Activated effector memory CD4-positive, alpha-beta T cell treated with Interleukin-2 at 50 U/mL for 16 hours (primary cell): ENCODE measurements at places on chromosomes 5 and 9.
A peak's percentile ranks its signal among the peaks of the same experiment; 100 is the strongest.

GRCh38 chr5:155735388-155735787 lies 591.6 kb upstream of the SGCD start:
- DNase-seq = no peak

DNA sequence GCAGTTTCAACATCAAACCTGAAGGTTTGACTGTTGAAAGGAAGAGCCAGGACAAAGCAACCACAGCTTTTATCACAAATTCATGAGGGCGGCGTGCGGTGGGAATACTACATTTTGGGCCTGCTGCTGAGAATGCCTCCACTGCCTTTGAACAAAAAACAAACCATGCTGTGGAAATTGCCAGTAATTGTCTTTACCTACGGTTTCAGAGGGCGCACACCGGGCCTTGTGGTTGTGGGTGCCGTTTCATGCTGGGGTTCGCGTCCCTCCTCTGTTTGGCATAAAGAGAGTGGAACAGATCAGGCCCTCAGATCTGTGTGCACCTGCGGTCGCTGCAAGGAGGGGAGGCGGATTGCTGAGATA lies 27.6 kb upstream of the TCF7 start:
- peak; percentile 61 for DNase-seq

DNA sequence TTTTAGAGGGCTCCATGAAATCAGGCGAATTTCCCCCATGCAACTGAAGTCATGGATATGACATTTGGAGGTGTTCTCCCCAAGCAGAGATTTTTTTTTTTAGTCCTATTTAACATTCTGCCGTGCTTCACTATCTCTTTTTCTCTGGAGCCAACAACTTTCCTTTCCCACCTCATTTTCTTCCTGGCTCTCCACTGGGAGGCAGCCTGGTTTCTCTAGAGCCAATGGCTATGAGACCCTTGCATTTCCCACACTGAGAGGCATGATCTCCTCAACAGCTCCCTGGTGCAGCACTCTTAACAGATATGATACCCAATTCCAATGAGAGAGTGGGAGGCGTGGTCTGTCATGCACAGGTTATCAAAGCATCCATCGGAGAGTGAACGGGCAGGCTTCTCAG lies 310.8 kb downstream of the DRD1 start:
- DNase-seq = no peak

DNA sequence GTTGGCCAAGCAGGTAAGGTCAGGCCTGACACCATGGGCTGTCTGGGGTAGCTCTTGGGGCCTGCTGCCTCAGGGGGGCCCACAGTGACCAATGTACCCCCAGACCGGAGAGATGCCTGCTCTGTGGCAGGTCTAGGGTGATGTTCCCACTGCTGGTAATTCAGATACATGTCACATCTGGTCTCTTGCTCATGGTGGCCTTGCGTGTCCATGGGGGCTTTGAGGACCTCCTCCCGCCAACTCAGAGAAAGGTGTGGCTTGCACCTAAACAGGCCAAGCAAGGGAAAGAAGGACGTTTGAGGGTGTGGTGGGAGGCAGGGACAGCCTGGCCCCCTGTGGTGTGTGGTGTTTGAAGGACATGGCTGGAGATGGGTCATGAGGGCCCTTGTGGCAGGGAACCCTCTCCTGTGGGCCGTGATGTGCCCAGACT lies 75.2 kb downstream of the PHF2 start:
- no peak for DNase-seq

DNA sequence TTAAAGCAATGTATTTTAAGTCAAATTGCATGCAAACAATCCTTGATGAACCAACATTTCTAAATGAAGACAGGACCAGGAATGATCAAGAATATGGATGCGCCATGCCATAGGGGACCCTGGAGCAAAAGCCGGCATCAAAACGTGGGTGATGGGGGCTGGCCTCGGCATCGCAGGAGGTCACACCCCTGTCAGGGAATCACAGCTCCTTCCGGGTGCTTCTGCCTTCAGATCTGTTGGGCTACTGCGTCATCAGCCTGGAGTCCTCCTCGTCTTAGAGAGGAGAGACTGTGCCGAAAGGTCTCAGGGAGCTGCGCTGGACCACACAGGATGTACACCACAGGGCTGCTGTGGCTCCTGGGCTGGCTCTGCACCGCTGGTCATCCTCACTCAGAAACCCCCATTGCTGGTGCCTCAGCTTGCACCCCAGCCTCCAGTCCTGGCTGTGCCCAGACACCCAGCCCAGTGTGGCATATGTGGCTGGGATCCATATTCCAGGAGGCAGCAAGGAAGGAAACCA lies 152.9 kb upstream of the PPP1R26 start:
- no peak for DNase-seq

DNA sequence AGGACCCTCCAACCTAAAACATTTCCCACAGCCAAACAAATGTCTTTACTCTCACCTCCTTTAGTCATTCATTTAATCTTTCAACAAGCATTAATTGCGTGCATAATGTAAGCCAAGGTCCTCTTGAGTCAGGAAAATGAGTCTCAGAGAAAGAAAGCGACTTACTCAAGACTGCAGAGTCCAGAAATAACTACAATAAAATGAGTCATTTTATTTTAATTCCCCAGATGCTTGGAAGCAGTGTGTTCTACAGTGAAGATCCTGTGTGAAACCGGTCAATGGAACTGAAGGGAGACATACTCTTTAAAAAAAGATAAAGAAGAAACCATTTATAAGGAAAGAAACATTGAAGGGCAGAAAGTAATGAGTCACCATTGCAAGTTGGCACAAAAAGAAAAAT lies 513.7 kb downstream of the CDK5RAP2 start:
- no peak for DNase-seq

DNA sequence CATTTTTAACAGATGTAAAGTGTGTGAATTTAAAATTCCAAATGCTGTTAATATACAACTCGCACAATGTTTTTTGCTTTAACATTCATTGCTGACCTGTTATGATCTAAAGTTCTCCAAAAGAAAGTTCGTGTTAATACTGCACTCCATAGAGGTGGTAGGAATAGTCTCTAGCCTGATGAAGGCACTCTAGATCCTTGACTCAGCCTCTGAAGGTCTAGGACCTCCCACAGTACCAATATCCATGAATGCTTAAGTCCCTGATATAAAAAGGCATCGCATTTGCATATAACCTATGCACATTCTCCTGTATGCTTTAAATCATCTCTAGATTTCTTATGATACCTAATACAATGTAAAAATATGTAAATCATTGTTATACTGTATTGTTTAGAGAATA lies 213.6 kb downstream of the EFNA5 start:
- no peak for DNase-seq

DNA sequence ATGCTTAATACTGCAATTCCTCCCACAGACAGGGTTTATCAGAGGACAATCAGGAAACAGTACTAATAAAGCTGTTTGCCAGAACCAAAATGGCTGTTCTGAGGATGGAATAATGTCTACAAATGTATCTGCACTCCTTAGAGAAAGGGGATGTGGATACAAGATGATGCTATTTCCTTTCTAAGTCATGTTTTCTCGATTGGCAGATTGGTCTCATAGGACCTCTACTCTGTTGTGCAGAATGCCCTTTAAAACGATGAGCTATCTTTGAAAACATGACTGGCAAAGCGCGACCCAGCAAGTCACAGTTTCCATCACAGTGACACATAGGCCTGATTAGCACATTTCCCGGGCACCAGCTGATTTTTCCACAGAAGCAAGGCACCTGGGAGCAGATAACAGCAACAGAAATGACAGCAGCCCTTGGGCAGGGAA lies 54.0 kb downstream of the AOPEP start:
- DNase-seq = no peak

- no peak for DNase-seq
These were observed 219.1 kb upstream of the NFIL3 start for GRCh38 chr9:91642771-91643170.

- DNase-seq = no peak
These were observed 609.5 kb upstream of the CLINT1 start for GRCh38 chr5:158468444-158468843.

DNA sequence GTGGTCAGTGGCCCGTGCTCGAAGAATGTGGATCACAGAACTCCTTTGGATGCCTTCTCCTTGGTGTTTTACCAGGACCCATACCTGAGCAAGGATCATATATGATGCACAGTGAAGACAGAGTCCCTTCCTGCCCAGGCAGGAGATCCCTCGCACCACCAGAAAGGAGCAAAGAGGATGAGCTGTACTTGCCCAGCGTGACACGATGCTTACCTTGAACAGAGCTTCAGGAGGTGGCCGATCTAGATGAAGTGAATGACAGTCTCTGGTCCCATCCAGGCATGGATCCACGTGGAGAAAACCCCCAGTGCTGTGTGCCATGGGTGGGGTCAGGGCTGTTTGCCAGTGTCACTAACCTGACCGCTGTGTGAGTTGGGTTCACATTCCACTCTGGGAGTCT lies 455.4 kb downstream of the GADD45G start:
- no peak for DNase-seq

- no peak for DNase-seq
These were observed 318.4 kb downstream of the ARL15 start for GRCh38 chr5:53991942-53992341.

- DNase-seq = peak; percentile 4
These were observed 74.5 kb downstream of the CDKN2A start for GRCh38 chr9:21919377-21920362.

- no peak for DNase-seq
These were observed 148.9 kb downstream of the ENC1 start for GRCh38 chr5:74491586-74491985.

DNA sequence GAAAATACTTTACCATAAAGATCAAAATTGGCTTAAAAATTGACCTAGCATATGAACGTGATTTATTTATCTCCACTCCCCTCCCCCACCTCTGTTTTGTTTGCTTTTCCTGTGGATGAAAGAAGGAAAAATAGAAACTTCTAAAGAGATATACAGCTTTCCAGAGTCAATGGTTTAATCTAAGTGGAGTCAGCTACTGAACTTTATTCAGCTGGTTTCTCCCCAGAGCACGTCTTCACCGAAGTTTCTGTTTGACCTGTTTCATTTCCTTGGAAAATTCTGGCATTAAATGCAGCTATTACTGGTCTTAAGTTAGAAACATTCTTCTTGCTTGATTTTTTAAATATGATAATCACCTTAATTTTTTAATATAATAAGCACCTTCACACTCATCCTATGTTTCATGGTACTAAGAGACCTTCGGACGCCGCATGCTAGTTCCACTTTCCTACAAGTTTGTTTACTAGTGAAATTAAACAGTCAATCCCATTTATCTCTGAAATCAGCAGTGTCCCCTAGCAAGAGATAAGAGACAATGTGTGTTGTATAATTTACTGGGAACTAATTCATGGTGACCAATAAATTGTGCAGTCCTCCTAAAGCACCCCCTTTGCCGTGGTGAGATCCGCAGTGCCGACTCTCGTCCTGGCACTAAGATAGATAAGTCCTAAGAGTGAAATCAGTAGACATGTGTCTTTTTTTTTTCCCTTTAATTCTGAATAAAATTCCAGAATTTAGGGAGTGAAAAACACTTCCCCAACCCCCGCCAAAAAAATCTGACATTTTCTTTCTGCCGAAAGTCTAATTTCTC lies 89.9 kb downstream of the ARL15 start:
- no peak for DNase-seq

- no peak for DNase-seq
These were observed 8.4 kb upstream of the PHYHD1 start for GRCh38 chr9:128912270-128912853.

DNA sequence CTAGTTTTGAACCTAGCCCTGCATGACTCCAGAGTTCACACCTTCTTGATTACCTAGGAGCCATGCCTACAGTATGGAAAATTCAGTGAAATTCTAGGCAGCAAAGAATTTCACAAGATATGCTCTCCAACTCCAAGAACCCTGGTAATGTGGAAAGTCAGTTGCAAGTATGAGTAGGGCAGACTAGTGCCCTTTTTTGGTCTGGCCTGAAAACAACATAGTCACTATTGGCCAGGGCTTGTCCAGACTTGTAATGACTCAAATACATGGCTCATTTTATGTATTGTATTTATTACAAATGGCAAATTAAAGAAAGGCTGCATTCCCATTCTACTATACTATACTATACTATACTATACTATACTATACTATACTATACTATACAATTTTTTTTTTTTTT lies 160.4 kb downstream of the ESM1 start:
- DNase-seq = no peak

- no peak for DNase-seq
These were observed 26.9 kb downstream of the INVS start for GRCh38 chr9:100125910-100126309.

- DNase-seq = no peak
These were observed 21.0 kb downstream of the DBH start for GRCh38 chr9:133657120-133657661.

DNA sequence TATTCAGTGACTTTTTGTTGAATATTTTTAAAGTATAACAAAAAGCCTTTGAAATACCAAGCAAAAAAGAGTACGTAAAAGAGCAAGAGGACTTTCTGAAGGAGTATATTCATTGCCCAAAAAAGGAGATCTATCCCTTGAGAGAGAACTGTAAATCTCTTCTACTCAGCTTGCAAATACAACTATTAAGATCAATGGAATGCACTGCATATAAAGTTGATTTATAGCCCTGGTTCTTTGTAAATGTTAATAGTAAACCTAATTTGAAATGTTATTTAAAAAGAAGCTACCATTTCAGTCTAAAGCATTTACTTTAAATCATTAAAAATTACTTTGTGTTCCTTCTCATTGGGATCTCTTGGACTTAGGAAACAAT lies 168.1 kb downstream of the PDE4D start:
- DNase-seq = no peak

GRCh38 chr5:27328480-27328879 lies 290.1 kb upstream of the CDH9 start:
- no peak for DNase-seq

- no peak for DNase-seq
These were observed 64.5 kb upstream of the ADAMTS2 start for GRCh38 chr5:179409806-179410205.

DNA sequence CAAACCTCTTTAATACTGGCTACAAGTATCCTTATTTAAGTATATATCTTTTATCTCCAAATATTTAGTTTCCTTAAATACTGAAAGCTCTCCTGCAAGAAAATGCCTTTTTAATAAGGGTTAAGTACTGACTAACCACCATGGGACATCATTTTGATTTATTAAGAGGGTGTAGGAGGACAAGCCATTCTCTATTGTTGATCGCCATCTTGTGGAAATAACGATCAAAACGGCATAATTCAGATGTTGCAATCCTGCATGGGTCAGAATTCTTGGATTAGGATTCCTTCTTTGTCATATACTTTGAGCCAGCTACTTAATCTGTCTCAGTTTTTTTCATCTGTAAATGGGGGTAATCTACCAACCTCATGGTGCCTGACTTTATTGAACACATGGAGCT lies 28.7 kb upstream of the C5orf46 start:
- no peak for DNase-seq

- no peak for DNase-seq
These were observed 24.7 kb upstream of the LNPEP start for GRCh38 chr5:96911139-96911538.

DNA sequence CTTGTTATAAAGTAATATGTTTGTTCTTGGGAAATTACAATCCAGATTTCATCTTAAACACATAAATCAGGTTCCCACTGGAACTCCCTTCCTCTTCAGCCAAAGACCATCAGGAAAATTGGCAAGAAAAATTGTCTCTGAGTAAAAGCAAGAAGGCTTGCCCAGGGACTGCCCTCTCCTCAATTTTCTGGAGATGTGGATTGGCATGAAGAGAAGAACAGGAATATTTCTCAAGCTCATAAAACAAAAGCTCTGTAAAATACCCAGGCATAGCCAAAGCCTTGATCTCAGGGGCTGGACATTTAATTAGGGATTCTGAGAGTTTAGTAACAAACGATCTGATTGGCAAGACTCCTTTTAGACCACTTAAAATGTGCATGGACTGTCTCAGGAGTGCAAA lies 223.4 kb downstream of the ZNF608 start:
- no peak for DNase-seq
